ENCODE measurements at places on chromosomes 4 and X.

- DNase-seq = no peak
Measured at GRCh38 chrX:118231464-118231863, 114.4 kb upstream of the WDR44 start.

DNA sequence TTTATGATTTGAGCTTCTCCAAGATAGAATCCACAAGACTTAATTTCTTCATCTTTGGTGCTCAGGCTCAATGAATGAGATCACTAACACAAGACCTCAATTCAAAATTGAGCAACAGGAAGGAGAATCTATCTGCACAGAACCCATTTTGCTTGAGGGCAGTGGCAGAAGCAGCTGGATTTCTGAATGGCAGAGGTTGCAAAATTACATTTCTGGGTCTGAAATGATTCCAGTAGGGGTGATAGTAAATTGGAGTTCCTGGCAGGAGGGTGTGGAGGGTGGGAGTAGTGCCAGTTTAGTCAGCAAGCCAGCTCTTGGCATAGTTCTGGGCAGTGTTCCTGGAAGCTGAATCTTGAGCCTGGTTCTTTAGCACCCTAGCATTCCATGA lies 281.1 kb downstream of the SLC7A11 start:
- peak; percentile 54 for DNase-seq

DNA sequence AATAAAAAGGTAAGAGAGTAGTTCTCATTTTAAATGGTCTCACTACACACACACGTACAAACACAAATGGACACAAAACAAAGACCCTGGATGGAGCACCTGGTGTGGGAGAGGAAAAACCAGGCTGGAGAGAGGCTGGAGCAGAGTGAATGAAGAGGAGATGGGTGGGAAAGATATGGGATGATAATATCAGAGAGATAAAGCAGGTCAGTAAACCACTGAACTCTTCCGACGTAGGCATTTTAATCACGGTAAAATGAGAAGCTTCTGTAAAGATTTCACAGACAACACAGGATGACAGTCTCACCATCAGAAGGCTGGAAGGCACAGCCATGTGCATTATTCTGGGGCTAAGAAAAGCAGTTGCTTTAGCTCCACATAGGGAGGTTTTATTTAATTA lies 532.8 kb downstream of the KCNIP4 start:
- no peak for DNase-seq

- no peak for DNase-seq
Measured at GRCh38 chr4:89899152-89899551, 4.5 kb downstream of the MMRN1 start.

GRCh38 chrX:45747905-45748304 lies 547.2 kb upstream of the DIPK2B start:
- DNase-seq = no peak

GRCh38 chrX:18654875-18655836 lies 16.8 kb downstream of the RS1 start:
- DNase-seq = no peak

DNA sequence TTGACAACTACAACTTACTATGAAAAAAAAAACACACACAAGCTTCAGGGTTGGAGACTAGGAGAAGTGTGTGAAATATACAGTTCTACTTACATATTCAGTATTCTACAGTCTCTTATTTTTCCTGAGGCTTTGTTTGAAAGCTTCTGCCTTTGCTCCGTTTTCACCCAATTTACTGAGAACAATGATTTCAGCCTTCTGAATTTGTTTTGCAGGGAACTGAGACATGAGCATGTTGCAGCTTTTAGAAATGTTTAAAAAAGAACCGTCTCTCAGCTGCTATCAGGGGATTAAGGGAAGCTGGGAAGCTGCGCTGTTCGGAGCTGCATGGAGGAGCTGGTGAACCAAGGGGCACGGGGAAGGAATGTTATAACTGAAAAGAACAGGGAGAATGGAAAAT lies 85.7 kb downstream of the QDPR start:
- no peak for DNase-seq

GRCh38 chr4:136012220-136012619 lies 1520.1 kb downstream of the PCDH18 start:
- DNase-seq = no peak

DNA sequence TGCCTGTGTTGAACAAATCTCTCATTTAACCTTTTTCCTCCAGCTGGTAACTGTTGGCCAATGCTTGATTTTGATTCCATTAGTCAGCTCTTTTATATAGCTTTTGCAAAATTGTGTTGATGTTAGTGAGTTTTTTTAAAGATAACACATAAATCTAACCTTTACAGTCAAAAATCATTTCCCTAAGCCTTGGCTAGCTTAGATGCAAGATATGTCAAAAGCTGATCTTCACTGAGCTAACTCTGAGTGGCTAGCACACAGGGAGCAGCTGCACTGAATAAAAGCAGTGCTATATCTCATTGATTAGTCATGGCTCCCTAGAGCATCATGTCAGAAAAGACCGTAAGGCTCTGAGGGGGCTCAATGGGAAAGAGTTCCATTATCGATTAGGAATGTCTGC lies 78.7 kb downstream of the PPARGC1A start:
- no peak for DNase-seq

GRCh38 chr4:173288296-173288695 lies 45.9 kb downstream of the HMGB2 start:
- DNase-seq = no peak

DNA sequence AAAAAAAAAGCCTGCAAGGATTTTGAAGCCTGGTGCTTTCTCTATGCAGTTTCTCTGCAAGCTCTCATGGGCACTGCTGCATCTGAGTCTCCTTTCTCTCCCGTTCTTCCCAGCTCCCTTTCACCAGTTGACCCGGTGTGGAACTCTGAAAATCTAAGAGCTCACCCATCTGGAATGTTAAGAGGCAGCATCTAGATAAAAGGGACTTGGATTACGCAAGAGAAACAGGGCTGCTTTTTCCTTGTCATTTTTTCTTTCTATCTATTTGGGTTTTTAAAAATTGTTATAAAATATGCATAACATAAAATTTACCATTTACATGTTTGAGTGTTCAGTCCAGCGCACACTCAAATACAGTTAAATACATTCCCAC lies 95.2 kb upstream of the RPS6KA3 start:
- no peak for DNase-seq

GRCh38 chrX:66110112-66110511 lies 53.9 kb upstream of the HEPH start:
- no peak for DNase-seq

GRCh38 chr4:107665001-107665400 lies 55.0 kb downstream of the PAPSS1 start:
- no peak for DNase-seq

DNA sequence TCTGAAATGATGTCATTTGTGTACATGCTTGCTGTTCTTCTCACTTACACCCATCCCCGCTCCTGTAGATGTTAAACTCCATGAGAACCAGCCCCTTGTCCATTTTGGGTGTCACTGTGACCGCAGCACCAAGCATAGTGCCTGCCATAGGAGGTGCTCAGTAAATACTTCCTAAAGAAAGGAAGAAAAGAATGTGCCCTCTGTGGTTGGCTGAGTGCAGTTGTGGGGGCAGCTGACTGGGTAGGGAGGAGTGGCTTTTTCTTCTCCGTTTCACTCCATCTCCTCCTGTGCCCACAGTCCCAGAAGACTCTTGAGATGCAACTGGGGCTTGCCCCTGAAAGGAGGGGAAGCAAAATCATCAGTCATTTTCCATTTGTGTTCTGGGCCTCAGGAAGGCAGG lies 25.5 kb downstream of the PHEX start:
- no peak for DNase-seq

Measured in HS-5 (cell line).